ENCODE measurements at places on chromosomes 1 and 21. TPM values are rescaled to one million over a fixed set of nuclear protein-coding genes. Genes with fewer than 3 reads are reported as not detected.

RXRG gene
- total RNA-seq = not detected

ANKRD65 gene
- 0.32 TPM for total RNA-seq

CD52 gene
- total RNA-seq = not detected

MIXL1 gene
- 0.06 TPM for total RNA-seq

TAF1A gene
- 2.9 TPM for total RNA-seq

CAPN8 gene
- total RNA-seq = not detected

MAP3K21 gene
- total RNA-seq = 0.16 TPM

FAM177B gene
- total RNA-seq = not detected

FMN2 gene
- total RNA-seq = 0.49 TPM

KLHDC8A gene
- total RNA-seq = not detected

SHE gene
- total RNA-seq = 71.6 TPM

MPZL1 gene
- 121 TPM for total RNA-seq

KCNA2 gene
- not detected for total RNA-seq

PPM1J gene
- total RNA-seq = 0.49 TPM

CD101 gene
- 0.44 TPM for total RNA-seq

MYCL gene
- 0.16 TPM for total RNA-seq

HES3 gene
- not detected for total RNA-seq

GCSAML gene
- total RNA-seq = under 0.01 TPM

TTLL10 gene
- total RNA-seq = not detected

LRRC3 gene
- total RNA-seq = 0.97 TPM

VAMP4 gene
- total RNA-seq = 4.4 TPM

LDLRAD2 gene
- 0.06 TPM for total RNA-seq

LPAR3 gene
- total RNA-seq = not detected

GPR52 gene
- 1.9 TPM for total RNA-seq

UTP11 gene
- total RNA-seq = 25.0 TPM

TMPRSS3 gene
- total RNA-seq = not detected

SPAG17 gene
- total RNA-seq = 0.06 TPM

CCDC28B gene
- 16.3 TPM for total RNA-seq

DNAJC6 gene
- 14.5 TPM for total RNA-seq

PIGR gene
- not detected for total RNA-seq

ATAD3C gene
- total RNA-seq = not detected

SOX13 gene
- total RNA-seq = 11.2 TPM

PAQR6 gene
- 0.50 TPM for total RNA-seq

BACE2 gene
- total RNA-seq = 618 TPM

NBPF3 gene
- 1.6 TPM for total RNA-seq

MATN1 gene
- total RNA-seq = 0.13 TPM

HHIPL2 gene
- total RNA-seq = not detected

ZNF695 gene
- 3.3 TPM for total RNA-seq

SPATA21 gene
- total RNA-seq = not detected

BSND gene
- total RNA-seq = not detected

BGLAP gene
- total RNA-seq = not detected

Data from bladder microvascular endothelial cell (primary cell).